ENCODE measurements at places on chromosomes 7 and 10.

DNA sequence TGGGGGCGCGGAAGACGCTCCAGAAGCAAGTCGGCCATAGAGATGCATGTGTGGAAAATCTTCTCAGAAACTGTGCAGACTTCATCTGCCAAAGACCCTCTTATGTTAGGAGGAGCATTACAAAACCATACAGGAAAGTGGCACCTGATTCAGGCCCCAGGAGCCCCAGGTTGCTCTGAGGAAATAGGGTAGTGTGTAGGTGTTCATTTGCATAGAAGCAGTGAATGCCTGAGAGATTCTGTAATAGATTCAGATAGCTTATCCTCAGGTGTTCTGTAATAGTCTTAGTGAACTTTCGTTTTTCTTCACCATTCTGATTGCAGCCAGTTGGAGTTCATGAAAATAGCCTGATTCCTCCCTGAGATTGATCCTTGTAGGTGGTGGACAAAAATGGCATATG, 106.4 kb upstream of the GJD4 start:
- DNase-seq = no peak

- DNase-seq = peak; percentile 4
These were observed 147.9 kb upstream of the FRMD4A start for GRCh38 chr10:14478604-14479003.

- no peak for DNase-seq
These were observed 2.0 kb downstream of the PAOX start for GRCh38 chr10:133381036-133381435.

DNA sequence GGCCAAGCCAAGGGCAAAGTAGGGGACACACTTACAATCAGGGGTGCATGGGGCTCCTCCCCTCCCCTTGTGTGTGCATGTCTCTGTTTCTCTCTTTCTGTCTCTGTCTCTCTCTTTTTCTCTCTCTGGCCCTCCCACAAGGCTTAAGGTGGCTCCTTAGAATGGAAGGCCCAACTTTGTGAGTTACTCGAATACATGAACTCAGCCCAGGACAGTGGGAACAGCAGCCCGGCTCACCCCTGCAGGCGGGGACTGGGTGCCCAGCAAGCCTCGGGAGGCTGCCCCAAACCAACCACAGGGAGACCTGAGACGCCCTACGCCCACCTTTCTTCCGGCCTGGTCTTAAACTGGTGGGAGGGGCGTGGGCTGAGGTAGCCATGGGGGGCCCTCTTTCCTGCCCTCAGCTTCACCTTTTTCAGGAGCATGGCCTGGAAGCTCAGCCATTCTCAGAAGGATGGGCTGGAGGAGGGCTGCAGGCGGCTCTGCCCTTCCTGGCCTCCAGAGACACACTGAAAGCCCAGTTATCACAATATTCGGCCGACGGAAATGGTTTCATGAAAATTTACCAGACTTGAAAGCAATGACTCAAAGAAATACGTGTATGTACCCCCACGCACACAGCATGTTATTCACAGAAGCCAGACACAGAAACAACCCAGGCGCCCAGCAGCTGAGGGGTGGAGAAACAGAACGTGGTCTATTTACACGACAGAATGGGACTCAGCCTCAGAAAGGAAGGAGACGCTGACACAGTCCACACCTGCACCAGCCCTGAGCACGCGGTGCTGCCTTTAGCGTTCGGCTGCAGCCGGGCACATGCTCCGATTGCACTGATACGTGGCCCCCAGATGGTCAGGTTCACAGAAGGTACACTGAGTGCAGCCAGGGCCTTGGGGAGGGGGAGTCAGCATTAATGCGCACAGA, 229.5 kb downstream of the PTPRN2 start:
- DNase-seq = no peak

- DNase-seq = no peak
These were observed 31.4 kb downstream of the ZNF438 start for GRCh38 chr10:31000071-31000782.

- no peak for DNase-seq
These were observed 173.6 kb downstream of the MBL2 start for GRCh38 chr10:52598936-52599335.

- no peak for DNase-seq
These were observed 119.5 kb downstream of the EXOC4 start for GRCh38 chr7:133372337-133372736.

DNA sequence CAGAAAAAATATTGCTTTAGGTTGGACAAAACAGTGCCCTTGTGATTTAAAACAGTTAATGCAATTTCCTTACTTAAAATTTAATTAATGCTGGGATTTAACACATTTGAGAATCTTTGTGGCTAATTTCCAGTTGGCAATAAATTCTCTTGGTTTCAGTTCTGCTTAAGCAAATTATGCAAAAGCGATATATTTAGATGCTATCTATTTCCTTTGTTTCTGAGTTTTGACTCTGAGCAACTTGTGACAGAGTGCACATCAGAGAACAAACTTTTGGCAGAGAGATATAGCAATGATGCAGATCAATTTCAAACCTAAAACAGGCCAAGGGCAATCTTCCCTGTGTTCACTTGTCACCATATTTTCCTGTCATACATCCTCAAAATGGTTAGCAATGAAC, 933.6 kb upstream of the ZWINT start:
- DNase-seq = no peak

GRCh38 chr7:123460616-123461015, 73.8 kb downstream of the IQUB start:
- no peak for DNase-seq

DNA sequence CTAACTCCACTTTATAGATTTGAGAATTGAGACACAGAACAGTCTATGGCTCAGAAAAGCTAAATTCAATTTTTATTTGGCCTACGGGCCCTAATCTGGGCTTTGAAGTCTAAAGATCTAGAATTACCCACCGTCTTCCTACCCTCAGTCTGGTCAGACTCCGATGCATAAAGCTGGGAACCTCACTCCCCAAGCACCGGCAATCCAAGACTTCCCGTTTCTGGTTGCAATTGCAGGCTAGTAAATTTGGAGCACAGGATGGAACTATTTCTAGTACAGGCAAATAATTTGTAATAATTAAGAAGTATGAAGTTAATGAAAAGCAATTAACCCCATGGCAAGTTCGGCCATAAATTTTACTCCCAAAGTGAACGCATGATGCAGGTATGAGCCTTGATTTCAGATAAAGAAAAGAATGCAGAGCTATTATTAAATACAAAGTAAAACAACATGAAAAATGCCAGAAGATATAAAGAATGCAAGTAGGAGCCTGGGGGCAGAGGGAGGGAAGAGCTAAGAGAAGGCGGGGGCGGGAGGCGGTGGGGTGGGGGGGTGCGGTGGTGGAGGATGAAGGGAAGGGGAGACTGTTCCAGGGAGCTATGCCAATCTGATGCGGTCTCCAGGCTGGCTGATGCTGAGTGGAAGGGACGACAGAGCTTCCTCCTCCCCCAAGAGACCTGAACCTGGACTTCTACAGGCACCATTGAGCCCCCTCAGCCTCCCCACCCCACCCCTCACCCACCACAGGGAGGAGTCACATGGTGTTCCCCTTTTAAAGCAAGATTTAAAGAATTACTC, 45.1 kb downstream of the BPGM start:
- DNase-seq = no peak

DNA sequence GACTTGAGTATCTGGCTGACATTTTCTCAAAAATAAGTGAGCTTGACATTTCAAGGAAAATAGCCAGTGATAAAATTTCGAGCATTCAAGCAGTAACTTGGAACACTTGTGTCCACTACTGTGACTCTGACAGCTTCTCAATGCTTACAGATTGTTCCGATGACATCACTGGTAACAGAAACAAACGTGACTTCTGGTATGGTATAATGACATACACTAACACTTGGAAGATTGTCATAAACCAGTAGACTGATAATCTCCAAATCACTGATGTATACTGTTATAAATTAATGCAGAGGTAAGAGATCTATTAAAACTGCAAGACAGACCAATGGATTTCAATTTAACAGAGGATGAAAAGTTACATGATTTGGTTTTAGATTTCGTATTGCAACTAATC, 6.5 kb downstream of the MINDY3 start:
- DNase-seq = no peak

- DNase-seq = no peak
These were observed 50.1 kb upstream of the DPYSL4 start for GRCh38 chr10:132136689-132137088.

- no peak for DNase-seq
These were observed 24.5 kb upstream of the KCTD7 start for GRCh38 chr7:66604198-66604597.

DNA sequence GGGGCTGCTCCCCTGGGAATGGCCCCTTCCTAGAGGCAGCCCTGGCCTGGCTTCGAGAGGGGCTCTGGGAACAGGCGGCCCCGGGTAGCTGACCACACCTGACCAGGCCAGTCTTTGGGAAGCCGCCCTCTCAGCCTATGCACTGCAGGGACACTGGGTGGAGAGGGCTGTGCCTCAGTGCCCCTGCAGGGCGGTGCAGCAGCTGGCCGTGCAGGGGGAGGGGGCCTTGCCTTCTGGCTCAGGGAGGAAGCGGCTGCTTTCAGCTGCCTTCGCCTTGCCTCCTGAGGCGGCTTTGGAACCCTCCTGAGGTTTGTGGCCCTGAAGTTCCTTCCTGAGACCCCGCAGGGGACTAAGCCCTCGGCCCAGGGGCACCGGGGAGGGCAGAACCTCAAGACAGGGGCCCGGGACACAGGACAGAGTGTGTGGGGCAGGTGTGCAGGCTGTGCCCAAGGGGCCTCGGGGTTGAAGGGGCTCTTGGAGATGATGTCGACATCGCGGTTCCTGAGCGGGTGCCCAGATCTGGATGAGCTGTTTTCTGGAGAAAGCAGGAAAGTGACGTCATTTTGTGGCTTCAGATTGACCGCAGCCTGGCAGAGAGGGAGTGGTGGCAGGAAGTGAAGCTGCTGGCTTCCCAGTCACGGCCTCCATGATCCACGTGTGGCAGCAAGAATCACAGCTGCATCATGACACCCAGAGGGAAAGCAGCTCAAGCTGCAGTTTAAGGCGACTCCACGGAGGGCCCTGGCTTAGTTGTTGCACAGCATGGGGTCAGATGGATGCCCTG, 17.7 kb downstream of the ADAM8 start:
- DNase-seq = no peak

GRCh38 chr10:131453721-131454634, 142.5 kb upstream of the TCERG1L start:
- no peak for DNase-seq

GRCh38 chr10:126065751-126066377, 169.5 kb downstream of the FANK1 start:
- DNase-seq = no peak

GRCh38 chr7:15686957-15687545, 568 bp upstream of the MEOX2 start:
- no peak for DNase-seq

DNA sequence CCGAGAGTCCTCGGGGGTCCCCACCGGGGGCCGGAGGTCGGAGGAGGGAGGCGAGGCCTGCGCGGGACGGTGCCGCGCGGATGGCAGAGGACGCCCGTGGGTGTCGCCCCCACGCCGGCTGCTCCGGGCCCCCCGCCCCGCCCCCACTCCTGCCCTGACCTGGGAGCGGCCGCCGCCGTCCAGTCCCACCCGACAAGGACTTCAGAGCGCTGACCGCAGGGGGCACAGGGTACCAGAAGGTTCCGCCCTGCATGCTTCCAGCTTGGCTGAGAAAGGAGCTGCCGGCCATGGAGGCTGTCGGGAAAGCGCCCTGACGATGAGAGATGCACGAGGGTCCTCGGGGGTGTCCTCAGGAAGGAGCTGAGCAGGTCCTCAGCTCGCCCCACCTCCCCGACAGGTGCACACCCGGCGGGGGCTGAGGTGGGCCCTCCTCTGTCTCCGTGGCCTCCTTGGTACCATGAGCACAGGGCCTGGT, 57.0 kb upstream of the DNAJB6 start:
- no peak for DNase-seq

DNA sequence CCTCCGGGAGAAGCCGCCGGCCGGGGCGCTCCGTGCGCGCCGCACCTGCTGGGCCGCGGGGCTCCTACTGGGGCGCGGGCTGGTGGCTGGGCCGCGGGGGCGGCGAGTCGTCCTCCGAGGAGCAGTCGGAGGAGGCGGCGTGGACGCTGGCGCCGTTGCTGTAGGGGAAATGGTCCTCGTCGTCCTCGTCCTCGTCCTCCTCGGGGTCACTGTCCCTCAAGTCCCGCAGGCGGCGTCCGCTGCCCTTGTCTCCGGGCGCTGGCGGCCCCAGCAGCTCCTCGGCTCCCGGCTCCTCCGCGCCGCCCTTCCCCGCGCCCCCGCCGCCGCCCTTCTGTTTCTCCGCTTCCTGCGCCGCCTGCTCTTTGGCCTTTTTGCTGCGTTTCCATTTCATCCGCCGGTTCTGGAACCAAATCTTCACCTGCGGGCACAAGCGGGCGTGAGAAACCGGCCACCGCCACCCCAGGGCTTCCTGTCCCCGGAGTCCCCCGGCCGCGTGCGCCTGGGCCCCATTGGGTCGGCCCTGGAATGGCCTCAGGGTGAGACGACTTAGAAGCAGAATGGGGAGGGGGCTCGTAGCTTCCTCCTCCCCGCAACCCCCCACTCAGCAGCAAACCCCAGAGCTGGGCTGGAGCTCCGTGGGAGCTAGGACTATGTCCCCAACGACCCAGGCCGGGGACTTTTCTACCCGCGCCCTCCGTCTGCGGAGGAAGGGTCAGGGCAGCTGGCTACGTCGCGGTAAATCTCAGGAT, 4.8 kb downstream of the MNX1 start:
- no peak for DNase-seq

GRCh38 chr10:34520510-34520909, 294.6 kb downstream of the PARD3 start:
- no peak for DNase-seq

GRCh38 chr7:2757361-2757903, 69.4 kb downstream of the AMZ1 start:
- DNase-seq = no peak

DNA sequence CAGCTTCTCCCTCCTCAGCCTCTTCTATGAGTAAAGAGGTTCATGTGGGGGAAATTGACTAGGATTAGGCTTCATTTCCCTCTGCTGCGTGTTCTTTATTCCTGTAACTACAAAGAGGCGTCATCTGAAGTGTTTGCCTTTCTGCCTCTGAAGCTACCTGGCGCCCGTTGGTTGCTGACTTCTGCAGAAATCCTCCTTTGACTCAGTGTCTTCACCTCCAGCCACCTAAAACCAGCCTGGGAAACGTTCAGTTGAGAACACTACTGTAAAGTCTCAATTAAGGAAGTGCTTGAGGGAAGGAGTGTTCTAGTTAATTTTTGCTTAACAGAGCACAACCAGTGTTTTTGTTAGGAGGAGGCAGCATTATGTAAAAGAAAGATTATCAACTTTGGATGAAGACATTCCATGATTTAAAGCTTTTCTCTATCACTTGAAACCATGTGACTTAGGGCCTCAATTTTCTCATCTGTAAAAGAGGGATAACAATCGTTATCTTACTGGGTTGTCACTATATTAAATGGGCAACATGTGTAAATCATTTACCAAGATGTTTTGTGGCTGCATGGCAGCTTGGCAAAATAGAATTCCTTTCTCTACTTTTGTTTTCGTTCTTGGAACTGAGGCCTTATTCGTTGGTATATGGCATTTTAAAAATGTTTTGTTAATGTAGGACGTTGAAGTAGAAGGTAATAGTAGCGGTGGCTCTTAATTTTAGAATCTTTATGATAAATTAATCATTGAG, 642.9 kb downstream of the SDK1 start:
- no peak for DNase-seq

- no peak for DNase-seq
These were observed 175.0 kb downstream of the CYP26A1 start for GRCh38 chr10:93248583-93249227.

- DNase-seq = no peak
These were observed 334.4 kb upstream of the NPVF start for GRCh38 chr7:25562673-25563182.

GRCh38 chr7:87404674-87405073, 59.2 kb downstream of the CROT start:
- no peak for DNase-seq

- no peak for DNase-seq
These were observed 557 bp upstream of the LSM8 start for GRCh38 chr7:118183428-118183785.
